ENCODE measurements at places on chromosomes 6 and 20.

DNA sequence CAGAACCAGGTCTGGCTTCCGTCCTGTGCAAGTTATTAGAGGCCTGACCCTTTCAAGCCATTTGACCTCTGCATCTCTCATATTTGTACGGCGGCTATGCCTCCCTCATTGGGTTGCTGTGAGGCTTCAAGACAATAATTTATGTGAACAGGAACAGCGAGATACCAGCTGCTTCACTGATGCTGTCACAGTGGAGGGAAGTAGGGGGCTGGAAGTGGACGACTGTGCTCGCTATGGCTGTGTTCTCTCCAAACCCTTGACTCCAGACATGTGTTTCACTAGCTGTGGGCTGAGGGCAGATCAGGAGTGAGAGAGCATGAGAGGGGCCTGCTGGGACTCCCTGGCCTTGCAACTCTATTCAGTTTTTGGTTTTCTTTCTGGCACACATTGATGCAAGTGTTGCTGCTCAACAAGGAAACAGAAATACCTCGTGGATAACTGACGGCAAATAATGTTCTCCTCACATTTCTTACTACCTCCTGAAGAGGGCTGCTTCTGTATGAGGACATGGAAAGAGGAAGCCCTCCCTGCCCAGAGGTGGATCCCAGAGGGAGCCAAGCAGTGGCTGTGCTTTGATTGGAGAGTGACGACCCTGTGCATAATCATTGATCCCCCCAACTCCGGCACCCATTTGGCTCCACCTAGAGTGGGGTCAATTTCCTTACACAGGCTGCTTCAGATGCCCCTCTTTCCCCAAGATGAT, 34.7 kb upstream of the SCP2D1 start:
- DNase-seq, result no peak

DNA sequence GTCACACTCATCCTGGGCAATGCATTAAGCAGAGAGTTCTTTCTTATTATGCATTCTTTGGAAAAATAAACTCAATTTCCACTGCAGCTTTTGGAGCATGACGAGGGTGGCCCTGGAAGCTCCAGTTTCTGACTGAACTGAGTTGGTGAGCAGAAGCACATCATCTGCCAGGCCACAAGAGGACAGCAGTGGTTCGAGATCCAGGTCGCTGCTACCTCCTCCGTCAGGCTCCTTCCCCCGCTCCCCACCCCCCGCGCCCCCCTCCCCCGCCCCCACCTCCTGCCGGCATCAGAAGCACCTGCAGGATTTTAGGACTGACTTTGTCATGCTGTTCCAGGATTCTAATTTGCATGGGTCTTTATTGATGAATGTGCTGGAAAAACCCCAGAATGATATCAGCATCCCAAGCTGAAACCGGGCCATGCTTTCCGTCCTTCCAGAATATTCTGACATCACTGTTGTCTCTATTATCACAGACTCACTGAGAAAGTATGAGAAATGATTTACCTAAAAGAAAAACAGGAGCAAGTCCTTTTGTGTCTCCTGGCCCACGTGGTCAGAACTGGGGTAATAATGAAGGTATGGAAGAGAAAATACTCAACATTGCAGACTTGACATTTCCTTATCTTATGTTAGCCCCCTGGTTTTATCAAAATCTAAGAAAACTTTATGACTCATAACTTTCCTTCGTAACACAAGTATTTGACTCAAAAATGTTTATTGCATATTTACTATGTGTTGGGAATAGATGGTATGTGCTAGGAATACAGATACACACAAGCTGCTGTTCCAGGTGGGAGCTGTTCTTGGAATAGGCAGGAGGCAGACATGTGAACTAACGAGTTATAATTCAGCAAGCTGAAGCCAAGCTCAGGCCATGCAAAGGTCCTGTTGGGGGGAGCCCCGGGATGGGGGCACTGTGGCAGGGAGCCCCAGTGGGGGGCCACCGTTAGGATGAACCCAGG, 220.2 kb upstream of the EXOC2 start:
- no peak for DNase-seq

GRCh38 chr20:49575551-49576060, 7.7 kb upstream of the PTGIS start:
- no peak for DNase-seq

DNA sequence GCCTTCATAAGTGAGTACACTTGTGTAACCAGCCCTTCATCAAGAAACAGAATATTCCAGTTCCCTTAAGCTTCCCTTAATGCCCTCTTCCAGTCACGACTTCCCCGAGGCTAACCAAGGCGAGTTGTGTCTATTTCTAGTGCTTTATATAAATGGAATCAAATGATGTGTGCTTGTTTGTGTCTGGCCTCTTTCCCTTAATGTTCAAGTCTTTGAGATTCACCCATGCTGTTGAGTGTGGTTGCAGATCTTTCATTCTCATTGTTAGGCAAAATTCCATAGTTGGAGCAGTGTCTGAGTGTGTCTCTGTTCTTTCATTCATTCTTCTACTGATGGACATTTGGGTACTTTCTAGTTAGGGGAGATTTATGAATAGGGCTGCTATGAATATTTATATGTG, 135.0 kb downstream of the CEBPB start:
- no peak for DNase-seq

DNA sequence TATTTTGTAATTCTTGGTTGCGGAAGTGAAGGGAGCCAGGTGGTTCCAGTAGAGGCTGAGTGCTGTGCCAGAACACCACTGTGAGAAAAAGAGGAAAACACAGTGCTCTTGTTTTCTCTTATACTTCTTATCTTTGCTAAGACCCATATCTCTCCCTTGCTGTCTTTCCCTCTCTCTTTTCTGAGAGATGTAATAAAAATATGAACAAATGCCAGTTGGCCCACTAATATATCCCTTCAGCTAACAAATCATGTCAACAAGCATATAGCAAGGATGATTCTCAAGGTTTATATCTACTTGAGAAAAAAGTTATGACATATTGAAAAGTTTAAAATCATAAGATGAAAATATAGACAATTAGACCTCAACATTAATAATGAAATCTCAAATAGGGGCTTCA, 758.3 kb downstream of the HDGFL1 start:
- no peak for DNase-seq

GRCh38 chr6:3928111-3928510, 78.9 kb downstream of the FAM50B start:
- no peak for DNase-seq

- DNase-seq, result no peak
Observed at GRCh38 chr6:41518118-41518517, 28.1 kb upstream of the FOXP4 start.

- peak; percentile 26 for DNase-seq
Observed at GRCh38 chr6:31558631-31559500, 11.5 kb downstream of the NFKBIL1 start.

DNA sequence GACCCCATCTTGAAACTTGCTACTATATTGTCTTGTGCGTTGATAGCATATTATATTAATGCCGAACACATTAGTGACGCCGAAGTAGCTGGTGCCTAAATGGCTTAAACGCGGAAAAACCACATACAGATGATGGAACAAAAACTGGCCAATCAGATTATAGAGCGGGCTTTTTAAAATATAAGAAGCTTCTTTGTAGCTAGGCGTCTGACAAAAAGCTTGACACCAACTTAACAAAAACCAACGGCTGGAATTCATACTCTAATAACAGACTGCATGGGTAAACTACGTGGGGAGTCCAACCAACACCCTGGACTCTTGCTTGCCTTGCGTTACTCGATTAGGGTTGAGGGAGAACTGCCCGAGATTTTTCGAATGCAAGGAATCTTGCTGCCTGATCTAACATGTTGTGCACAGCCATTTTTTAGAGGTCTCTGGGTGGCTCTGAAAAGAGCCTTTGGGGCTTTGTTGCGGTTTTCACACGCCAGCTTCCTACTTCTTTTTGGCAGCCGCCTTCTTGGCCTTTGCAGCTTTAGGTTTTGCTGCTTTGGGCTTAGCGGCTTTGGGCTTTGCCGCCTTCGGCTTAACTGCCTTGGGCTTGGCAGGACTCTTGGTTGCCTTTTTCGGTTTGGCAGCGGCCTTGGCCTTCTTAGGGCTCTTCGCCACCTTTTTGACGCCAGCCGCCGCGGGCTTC, 45.7 kb downstream of the OR2B2 start:
- DNase-seq, result no peak

- DNase-seq, result no peak
Observed at GRCh38 chr20:13341737-13342393, 120.8 kb downstream of the ISM1 start.

GRCh38 chr6:80553071-80553740, 446.7 kb downstream of the BCKDHB start:
- no peak for DNase-seq

- DNase-seq, result no peak
Observed at GRCh38 chr6:148401571-148401970, 58.9 kb downstream of the SASH1 start.

- no peak for DNase-seq
Observed at GRCh38 chr6:8113131-8113654, 10.8 kb upstream of the EEF1E1 start.

GRCh38 chr6:70412252-70413113, 825 bp upstream of the FAM135A start:
- no peak for DNase-seq

DNA sequence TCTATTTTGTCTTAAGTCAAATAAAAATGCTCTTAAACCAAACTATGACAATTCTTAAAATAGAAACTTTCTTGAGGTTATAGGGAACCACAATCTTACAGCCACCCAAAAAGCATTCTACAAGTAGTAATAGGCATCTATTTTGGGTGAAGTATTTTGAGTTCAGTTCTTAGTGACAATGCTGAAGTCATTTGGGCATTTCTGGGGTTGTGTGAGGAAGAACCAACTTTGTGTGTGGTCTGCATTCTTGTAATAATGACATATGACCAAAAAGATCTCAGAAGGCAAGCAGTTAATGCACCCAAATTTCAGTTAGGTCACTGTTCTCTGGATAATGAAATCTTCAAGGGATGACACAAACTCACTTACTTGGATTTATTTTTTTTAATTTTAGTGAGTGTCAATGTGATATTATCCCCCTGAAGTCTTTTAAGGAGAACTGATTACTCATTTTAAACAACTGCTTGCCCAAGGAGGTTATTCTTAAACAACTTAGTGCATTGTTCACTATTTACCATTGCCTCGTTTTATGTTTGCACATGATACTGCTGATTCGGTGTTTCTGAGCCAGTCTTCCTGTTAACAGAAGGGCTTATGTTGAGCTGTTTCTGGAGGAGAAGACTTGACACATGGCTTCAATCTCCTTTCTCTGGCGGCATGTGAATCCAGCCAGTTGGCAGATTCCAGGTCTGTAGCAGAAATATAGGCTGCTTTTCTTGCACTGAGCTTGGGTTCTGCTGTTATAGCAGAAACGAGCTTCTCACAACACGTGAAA, 618.9 kb downstream of the BCKDHB start:
- DNase-seq, result no peak

Data from left ventricle myocardium inferior (tissue), 1 donor.